ENCODE measurements at places on chromosomes 5 and 9.

GRCh38 chr5:56699538-56699937 is 115.8 kb upstream of the MAP3K1 start:
- DNase-seq, result no peak

DNA sequence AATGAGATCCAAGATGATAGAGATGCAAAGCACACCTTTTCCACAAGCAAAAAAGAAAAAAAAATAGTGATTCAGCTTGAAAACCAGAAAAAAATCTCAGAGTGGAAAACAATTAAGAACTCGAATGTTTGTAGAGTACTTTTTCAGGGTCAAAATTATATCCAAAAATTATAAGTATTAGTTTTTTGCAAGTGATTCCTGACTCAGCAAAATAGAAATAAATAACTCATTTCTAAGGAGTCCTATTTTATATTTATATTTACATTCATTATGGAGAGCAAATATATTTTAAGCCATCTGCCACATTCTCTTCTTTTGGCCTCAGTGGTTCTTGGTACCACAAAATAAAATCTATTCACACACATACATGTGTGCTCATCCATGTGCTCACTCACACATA is 1011.8 kb upstream of the ARRDC3 start:
- no peak for DNase-seq

GRCh38 chr9:84111726-84112125 is 131.1 kb downstream of the RMI1 start:
- DNase-seq, result no peak

DNA sequence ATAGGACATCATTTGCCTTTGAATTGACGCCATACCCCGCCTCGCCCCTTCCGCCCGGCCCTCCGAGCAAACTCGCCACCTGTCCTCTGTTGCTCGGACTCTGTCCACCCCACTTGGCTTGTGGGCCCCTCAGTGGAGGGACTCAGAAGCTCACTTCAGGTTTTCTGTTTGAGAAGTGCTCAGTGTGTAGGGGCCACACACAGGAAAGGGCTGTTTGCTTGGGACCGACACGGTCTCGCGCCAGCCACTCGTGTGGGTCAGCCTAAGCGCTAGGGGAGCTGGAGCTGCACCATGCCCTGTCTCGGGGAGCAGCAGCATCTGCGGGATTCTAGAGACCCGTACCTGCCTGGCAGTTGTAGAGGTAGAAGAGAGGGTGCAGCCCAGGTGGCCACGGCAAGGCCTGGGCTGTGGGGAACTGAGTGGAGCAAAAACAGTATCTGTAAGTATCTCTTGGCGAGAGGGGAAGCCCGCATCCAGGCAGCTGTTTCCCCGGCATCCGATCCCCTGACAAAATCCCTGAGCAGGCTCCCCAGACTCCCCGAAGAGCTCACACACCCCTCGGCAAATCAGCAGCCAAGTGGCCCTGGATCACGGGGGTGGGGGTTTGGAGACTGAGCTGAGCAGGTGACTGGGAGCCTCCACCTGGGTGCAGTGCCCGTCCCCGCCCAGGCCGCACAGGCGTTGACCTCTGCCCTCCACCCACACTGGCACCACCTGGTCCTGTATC is 52.2 kb downstream of the COL5A1 start:
- no peak for DNase-seq

- DNase-seq, result no peak
These were observed 75.2 kb upstream of the GALNT10 start for GRCh38 chr5:154115291-154115690.

- no peak for DNase-seq
These were observed 16.8 kb upstream of the CCDC192 start for GRCh38 chr5:127686424-127686823.

GRCh38 chr5:89968958-89969381 is 440.6 kb downstream of the CETN3 start:
- DNase-seq, result no peak

All from GM10248 (cell line).